ENCODE measurements at places on chromosomes 5 and 9.

DNA sequence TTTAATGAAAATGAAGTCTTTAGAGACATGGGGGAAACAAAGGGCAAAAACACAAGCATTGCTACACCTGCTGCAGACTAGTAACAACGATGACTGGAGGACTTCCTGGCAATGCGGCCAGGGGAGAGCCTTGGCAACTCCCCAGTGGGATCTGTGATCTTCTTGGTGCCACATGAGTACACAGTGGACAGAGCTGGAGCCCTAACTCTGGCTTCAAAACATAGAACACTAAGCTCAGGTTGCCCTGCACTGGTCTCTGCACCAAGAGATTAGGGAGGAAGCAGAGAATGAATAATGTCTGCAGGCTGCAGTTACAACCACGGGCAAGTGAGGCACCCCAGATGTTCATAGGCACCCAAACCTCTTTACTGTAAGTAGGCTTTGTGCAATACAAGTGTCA is 91.1 kb downstream of the MRPS27 start:
- no peak for DNase-seq

GRCh38 chr9:23887781-23888180 is 61.7 kb upstream of the ELAVL2 start:
- DNase-seq, result no peak

DNA sequence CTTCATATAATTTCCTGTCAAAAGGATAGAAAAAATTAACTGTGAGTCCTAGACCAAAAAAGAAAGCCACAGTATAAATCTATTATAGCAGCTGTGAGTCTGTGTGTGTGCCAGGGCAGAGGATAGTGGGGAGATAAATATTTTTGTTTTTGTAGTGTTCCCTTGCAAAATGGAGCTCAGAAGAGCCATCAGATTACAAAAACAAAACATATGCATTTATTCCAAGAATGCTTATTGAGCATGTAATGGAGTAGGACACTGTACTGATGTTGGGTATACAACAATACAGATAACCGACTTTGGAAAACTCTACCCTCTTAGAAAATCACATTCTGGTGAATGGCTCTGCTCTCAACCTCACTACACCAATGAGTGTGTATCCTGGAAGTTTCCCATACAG is 111.0 kb downstream of the DMAC1 start:
- no peak for DNase-seq

DNA sequence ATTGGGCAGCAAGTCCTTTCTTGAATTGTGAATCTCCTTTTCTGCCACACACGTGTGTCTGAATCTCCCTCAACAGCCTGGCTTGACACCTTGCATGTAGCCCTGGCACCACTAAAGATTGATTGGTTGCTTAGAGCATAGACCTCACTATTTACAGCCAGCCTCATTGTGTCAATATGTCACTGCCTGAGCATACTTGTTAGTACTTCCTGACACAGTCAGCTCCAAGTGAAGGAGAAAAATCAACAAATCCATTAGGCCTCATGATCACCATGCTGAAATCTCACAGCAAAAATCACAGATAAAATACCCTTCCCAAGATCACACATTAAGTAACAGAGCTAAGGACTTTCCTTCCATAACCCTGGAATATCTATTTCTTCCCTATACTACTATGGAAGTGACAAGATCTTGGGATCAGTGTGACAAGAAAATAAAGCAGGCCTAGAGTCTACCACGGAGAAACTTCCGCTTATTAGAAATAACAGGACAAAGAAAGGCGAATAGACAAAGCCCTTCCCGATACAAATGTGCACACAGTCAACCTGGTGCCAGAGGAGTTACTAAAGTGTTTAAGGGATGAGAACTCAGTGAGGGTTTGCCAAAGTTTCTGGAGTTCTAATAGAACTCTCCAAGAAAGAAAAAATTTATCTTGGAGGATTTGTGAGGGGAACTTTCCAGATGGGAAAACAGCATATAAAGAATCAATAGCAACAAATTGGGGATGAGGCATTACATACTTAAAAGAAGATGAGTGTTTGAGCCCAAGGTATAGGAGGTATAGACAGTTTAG is 5.6 kb upstream of the ARL15 start:
- no peak for DNase-seq

DNA sequence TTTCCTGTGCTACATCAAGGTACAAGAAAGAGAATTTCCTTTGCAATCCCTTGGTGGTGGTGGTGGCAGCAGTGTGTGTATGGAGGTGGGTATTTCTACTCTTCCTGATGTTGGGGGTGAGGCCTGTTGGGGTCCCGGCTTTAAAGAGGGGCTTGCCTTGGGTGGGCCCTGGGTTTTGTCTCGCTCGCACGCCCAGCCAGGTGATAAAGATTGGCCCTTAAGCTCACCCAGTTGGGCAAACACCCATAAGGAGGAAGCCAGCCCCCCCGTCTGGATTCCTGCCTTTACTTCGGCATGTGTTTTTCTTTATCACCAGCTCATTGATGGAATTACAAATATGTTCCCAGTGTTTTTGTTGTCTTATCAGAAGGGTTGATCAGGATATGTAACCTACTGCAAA is 16.0 kb upstream of the SARDH start:
- no peak for DNase-seq

- no peak for DNase-seq
Measured at GRCh38 chr5:104733063-104733669, 1170.6 kb upstream of the NUDT12 start.

GRCh38 chr9:135570456-135570855 is 8.9 kb downstream of the PAEP start:
- no peak for DNase-seq

- DNase-seq, result no peak
Measured at GRCh38 chr9:19200229-19200628, 30.3 kb upstream of the DENND4C start.

- DNase-seq, result no peak
Measured at GRCh38 chr9:26673261-26673660, 219.3 kb downstream of the CAAP1 start.

Measured in T-cell (primary cell).